Calu3 (cell line): ENCODE measurements at places on chromosomes 2 and 18. TPM values are rescaled to one million over a fixed set of nuclear protein-coding genes. Genes with fewer than 3 reads are reported as not detected.

GRCh38 chr2:25835906-25836305 lies 42.4 kb downstream of the ASXL2 start:
- no peak for DNase-seq

- DNase-seq = no peak
Measured at GRCh38 chr2:178910005-178910404, 102.8 kb upstream of the TTN start.

GRCh38 chr2:118374974-118375755 lies 286.9 kb downstream of the INSIG2 start:
- no peak for DNase-seq

DNA sequence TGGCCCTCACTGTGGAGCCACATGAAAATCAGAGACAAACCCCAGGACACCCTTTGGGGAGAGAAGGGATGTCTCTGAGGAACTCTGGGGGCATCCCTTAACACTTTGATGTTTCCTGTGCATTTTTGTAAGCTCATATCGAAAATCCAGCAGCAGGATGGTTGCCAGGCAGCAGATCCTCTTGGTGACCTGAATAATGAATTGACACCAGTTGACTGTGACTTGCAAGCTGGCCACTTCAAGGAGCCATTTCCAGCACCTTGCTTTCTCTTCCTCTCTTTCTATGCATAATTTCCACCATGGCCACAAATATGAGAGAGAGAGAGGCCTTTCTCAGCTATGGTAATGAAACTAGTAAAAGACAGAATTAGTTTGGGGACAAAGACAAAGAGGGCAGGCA lies 91.7 kb downstream of the NRP2 start:
- no peak for DNase-seq

FOXI3 gene
- not detected in 2 replicates for total RNA-seq
